ENCODE measurements at places on chromosomes 7 and 10.

DNA sequence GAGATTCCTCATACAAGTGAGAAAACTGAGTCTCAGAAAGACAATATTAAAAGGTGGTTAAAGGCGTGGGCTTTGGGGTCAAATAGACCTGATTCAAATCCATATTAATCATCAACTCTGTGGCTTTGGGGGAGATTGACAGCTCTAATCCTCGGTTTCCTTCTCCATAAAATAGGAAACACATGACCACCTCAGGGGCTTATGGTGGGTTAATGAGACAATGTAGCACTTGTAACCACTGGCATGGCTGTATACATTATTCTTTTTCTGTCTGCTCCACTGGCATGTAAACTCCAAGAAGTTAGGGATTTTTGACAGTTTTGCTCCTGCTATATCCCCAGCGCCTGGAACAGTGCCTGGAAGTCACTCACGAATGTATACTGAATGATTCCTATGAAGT, 120.8 kb upstream of the GAD2 start:
- DNase-seq, result no peak

GRCh38 chr10:69902835-69903535, 101.3 kb downstream of the COL13A1 start:
- no peak for DNase-seq

DNA sequence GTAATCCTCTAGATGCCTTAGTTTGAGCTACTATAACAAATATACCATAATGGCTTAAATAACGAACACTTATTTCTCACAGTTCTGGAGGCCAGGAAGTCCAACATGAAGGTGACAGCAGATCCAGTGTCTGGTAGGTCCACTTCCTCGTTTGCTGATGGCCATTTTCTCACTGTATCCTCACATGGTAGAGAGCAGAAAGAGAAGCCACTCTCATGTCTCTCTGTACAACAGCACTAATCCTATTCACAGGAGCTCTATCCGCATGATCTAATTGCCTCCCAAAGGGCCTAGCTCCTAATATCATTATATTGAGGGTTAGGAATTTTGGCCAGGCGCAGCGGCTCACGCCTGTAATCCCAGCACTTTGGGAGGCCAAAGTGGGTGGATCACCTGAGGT, 10.2 kb downstream of the HIBADH start:
- DNase-seq, result no peak

- no peak for DNase-seq
Observed at GRCh38 chr10:117656385-117657367, 114.1 kb downstream of the EMX2 start.

- DNase-seq, result no peak
Observed at GRCh38 chr7:3844540-3845151, 543.6 kb downstream of the SDK1 start.

GRCh38 chr10:103843854-103844570, 11.4 kb downstream of the SH3PXD2A start:
- no peak for DNase-seq

- DNase-seq, result no peak
Observed at GRCh38 chr7:35613150-35613549, 81.8 kb downstream of the HERPUD2 start.

DNA sequence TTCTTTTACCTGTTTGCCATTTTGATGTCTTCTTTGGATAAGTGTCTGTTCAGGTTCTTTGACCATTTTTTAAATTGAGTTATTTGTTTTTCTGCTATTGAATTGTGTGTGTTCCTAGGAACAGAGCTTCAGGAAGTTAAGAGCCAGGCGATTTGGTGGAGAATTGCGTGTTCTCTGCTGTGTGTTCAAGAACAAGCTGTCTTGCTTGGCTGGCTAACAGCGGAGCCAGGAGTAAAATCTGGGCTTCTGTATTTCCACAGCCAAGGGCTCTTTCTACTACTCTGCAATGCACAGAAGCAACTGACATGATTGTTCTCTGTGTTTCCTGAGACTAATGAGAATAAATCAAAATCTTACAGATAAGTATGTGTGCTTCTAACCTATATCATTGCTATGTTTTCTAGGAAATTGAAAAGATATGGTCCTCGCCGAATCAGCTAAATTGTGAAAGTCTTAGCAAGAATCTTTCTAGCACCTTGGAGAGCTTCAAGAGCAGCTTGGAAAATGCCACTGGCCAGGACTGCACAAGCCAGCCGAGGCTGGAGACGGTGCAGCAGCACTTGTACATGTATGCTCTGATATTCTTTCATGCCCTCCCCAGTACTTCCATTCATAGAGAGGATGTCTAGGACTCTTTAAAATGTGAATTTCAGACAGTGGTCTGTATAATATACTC, 124.2 kb downstream of the ABCA13 start:
- no peak for DNase-seq

GRCh38 chr7:133650487-133651300, 397.8 kb downstream of the EXOC4 start:
- no peak for DNase-seq

DNA sequence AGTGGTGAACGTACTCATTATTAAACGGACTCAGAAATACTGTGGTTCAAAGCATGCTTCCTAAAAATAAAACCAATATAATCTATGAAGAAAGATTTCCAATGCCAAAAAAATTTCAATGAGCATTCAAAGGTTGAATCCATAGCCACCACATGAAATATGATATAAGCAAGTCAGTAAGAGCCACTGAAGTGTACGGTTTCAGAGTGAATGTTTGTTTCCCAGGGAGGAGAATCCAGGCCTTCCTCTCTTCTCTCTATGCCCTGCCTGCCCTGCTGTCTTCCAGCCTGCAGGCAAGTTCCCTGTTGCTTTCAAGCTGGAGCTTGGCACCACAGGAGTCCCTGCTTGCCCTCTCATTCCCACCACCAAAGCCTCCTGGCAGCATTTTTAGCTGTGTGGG, 1171.6 kb upstream of the C7orf33 start:
- no peak for DNase-seq

DNA sequence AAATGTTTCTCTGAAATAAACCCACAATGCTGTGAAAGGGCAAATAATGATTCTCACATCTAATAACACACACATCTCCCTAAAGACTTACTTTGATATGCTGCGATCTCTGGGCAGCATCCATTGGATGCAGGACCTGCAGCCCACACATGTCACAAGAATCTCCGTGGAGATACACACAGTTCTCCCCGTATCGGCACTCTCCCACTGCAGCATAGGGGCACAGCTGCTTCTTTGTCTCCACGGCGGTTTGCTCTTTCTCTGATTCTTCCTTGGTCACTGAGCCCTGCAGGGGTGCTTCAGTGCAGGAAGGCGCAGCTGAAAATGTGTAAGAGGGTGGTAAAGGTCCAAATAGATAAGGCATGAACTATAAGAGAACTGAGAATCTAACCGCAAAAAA, 20.4 kb downstream of the MKRN1 start:
- DNase-seq, result no peak

- DNase-seq, result no peak
Observed at GRCh38 chr10:6068422-6068821, 6.3 kb upstream of the IL2RA start.

- DNase-seq, result peak; percentile 18
Observed at GRCh38 chr10:22320591-22321155, at the start of gene BMI1. Gene BMI1 (plus strand): TSS chr10:22321099. CDS start chr10:22326450, 5,351 bp downstream.

DNA sequence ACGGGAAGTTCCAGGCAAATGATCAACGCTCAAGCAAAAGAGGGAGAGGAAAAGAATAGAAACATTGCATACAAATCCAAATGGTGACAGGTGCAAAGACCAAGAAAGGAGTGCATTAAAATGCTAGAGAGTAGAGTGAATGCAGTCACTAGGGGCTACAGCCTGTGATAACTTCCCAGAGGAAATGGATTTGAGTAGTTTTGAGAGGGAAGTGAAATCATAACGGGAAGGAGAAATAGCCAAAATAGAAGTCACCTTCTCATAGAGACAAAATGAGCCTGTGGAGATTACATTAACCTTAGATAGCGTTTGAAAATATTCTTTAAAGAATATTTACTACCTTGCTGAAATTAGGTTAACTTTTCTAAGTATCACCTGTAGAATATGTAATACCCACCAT, 26.5 kb downstream of the NUP42 start:
- no peak for DNase-seq

GRCh38 chr7:150507947-150508602, 6.6 kb upstream of the GIMAP7 start:
- DNase-seq, result no peak

DNA sequence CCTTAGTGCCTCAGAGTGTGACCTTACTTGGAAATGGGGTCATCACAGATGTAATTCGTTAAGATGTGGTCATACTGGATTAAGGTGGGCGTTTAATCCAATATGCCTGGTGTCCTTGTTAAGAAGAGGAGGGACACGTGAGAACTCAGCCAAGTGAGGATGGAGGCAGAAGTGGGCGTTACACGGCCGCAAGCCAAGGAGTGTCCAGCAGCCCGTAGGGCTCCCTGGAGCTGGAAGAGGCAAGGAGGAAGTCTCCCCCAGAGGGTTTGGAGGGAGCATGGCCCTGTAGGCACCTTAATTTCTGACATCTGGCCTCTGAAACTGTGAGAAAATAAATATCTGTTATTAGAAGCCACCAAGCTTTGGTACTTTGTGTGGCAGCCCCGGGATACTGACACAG, 21.3 kb downstream of the DOCK1 start:
- DNase-seq, result no peak

- DNase-seq, result no peak
Observed at GRCh38 chr7:38502289-38502688, 128.9 kb downstream of the AMPH start.

DNA sequence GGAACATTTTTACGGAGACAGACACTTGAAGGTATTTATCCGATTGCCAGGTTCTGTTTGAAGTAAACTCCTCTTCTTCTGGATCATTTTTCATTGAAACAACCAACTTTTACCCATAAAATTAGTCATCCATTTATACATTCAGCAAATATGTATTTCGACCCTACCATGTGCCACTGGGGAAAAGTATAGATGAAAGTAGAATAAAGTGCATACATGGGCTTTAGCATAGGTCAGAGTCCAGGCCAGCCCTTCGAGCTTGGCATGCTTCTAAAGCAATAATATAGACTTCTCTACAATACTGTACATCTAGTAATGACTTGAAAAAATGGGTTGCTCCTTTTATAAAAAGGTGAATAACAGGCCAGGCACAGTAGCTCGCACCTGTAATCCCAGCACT, 10.1 kb downstream of the SLC25A16 start:
- DNase-seq, result no peak

GRCh38 chr10:5989756-5990155, 12.4 kb upstream of the IL15RA start:
- DNase-seq, result no peak

- peak; percentile 65 for DNase-seq
Observed at GRCh38 chr10:14074062-14074884, 256.5 kb downstream of the FRMD4A start.

DNA sequence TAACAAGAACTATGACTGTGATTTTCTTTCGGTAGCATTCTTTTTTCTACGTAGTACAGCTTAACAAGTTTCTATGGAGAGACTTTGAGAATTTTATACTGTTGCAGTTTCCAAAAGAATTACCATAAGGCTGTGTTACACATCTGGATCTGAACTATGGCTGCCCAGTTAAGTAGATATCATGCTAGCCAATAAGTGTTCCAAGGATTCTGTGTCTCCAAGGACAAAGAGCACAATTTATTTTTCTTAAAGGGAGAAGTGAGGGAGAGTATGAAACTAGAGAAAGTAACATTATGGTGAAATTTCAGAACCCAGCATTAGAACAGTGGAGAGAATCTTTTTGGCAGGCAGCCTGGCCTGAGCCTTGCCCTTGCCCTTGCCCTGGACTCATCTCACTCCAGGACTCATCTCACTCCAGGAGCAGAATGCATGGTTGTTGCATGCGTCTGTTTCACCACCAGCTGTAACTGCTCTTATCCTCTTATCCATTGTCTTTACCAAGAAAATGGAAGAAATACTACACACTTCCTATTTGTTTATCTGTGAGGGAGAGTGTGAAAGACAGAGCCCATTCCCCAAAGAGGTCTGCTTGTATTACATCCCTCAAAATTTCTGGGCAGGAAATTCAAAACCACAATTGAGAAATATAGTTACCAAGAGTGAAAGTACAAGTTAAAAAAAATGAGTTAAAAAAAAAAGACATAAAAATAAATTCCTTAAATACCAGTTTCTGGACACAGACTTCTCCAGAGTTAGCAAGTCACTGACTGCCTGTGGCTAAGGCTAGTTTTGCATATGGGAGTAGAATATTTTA, 1067.5 kb downstream of the NRG3 start:
- no peak for DNase-seq

DNA sequence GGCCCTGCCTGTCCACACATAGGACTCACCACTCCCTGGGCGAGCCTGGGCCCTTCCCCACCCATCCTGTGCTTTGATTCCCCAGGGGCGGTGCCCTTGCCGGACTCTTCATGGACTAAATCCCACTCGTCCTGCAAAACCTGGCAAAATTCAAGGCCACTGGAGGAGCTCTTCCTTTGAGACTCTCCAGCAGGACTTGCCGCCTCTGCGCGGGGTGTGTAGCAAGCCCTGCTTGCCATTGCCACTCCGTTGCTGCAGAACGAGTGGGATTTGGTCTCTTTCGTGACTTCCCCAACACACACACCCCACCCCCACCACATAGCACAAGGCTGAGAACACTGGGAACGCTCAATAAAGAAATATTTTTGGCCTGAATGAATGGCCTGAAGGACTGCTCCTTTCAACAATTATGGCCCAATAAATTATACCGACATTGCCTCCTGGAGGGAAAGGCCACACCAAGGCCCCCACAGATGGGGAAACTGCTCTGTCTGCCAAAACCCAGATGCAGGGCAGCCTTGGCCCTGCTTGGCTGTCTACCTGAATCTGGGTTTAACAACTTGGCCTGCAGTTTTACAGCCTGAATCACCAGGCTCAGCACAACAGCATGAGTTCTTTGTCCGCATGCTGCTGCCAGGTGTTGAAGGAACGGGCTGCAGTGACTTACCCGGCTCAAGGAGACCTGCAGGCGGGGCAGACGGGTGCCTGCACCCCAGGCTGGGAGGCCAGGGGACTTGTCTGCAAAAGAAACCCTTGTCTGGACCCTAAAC, 72.8 kb upstream of the KAT6B start:
- no peak for DNase-seq

GRCh38 chr10:128432011-128432410, 305.8 kb upstream of the MKI67 start:
- DNase-seq, result no peak

- DNase-seq, result no peak
Observed at GRCh38 chr7:1377111-1377909, 82.0 kb downstream of the MICALL2 start.

- DNase-seq, result no peak
Observed at GRCh38 chr10:29297678-29298077, 8.8 kb downstream of the LYZL1 start.

GRCh38 chr10:20207653-20208052, 391.4 kb downstream of the PLXDC2 start:
- no peak for DNase-seq

DNA sequence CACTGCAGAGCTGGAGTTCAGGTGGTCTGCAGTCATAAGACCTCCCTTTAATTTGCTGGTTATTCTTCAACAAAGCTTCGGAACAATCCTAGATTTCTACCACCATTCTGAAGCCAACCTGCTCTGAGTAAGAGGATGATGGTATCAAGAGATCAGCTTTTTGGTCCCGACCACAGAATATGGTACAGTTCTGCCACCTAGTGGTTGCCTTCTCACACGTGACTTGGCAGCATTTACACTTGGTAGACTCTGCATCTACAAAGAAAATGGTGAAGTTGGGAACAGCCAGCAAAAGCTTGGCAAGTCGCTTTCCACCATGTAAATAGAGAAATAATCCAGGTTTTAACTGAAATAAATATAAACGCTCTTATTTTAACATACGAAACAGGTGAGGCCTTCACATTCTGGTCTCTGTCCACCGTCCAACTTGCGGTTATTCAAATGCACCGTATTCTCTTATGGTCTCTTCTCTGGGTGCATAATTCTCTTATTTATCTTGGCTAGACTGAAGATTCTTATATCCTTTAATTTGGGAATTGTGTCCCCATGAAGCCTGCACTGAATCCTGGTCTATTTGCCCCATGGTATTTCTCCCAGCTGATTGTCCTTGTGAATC, 173.9 kb upstream of the GRM3 start:
- DNase-seq, result peak; percentile 80

All from NCI-H1694 (cell line).